Activated CD4-positive, alpha-beta T cell treated with anti-CD3 and anti-CD28 coated beads, Interleukin-2, amount 50 U/mL, for 48 hours (primary cell): ENCODE measurements at places on chromosomes 5 and 9.

GRCh38 chr5:58944221-58944620 lies 361.3 kb downstream of the RAB3C start:
- DNase-seq = no peak

DNA sequence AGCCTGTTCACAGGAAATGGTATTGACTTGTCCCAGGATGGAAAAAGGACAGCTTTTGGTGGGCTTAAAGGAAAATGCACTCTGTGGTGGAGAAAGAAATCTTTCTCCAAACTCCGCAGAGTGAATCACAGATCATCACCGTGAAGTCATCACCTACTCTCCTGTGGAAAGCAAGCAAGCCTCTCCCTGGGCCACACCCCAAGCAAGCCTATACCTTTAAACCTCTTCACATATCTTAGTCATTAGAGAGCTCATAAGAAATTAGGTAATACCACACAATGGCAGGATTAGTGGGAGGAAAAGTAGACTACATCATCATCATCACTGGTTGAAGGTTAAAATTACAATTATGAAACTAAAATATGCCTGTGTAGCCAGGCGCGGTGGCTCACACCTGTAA lies 23.2 kb downstream of the TLE1 start:
- DNase-seq = no peak

- no peak for DNase-seq
These were observed 8.2 kb upstream of the SLC44A1 start for GRCh38 chr9:105236261-105236660.

GRCh38 chr5:97111616-97112015 lies 30.8 kb downstream of the LIX1 start:
- no peak for DNase-seq

- DNase-seq = no peak
These were observed 1.3 kb downstream of the EIF4EBP3 start for GRCh38 chr5:140548791-140549190.

DNA sequence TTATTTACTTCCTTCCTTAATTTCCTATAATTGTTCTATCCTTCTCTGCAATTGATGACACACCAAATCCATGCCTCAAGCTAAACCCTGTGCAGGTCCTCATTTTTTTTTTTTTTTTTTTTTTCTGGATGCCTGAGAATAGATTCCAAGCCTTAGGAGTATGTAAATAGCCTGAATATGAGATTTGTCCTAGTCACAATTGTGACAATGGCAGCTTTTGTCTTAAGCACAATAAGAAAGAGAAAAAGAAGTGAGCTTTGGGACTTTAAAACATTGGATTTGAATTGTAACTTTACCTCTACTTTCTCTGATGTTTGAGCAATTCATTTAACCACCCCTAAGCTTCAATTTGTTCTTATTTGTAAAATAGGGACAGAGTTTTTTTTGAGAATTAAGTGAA lies 280.5 kb downstream of the TUSC1 start:
- DNase-seq = no peak
